ENCODE measurements at places on chromosomes 13 and 19.

- DNase-seq, result no peak
Observed at GRCh38 chr13:96075953-96076543, 13.9 kb upstream of the HS6ST3 start.

- DNase-seq, result no peak
Observed at GRCh38 chr13:50208826-50209335, 193.6 kb downstream of the KCNRG start.

DNA sequence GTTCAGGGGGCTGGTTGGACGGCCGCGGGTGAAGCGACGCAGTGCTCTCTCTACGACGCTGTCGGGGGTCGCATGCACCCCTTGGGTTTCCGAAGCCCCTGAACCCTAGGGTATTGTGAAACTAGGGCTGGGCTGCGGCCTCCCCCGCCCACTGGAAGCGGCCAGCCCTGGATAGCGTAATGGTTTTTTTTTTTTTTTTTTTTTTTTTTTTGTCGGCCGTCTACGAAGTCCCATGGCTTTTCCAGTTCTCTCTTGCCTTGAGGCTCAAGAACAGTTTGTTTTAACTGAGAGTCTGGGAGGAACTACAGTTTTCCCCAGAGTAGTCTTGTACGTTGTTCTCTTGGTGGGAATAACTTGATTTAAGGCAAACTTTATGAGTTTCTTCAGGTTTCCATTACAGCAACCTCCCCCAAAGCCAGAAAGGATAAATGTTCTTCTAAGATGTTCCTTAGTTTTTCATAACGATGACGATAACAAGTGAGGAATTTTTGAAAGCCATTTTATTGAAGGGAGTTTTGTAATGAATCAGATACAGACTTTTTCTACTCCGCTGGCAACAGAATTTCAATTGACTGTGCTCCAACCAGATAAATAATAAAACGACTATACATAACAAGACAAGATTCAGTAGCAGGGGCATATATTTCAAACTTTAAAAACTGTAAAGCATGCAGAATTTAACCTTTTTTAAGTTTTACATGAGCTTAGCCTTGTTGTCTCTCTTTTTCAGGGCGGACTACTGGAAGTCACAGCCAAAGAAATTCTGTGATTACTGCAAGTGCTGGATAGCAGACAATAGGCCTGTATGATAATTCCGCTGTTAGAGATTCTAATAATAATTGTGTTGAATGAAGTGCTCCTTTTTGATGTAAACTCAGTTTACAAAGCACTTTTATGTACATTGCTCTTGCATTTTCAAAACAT is 867 bp downstream of the WBP4 start:
- no peak for DNase-seq

DNA sequence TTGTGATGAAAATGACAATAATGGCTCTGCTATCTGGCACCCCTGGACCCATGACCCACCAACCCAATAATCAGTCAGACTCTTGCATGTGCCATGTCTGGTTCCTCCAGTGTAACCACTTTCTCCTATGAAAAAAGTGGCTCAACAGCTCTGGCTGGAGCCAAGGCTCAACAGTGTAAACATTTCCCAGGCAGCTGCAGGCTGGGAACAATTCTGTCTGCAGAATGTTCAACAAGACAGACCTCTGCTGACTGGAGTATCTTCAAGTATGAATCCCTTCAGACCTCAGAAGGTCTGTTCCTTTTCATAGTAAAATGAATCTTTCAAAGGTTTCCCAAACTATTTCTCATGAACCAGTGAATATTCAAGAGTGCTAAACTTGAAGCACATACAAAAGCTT is 410.1 kb upstream of the HTR2A start:
- DNase-seq, result no peak
